ENCODE measurements at places on chromosomes 11 and 22. TPM values are rescaled to one million over a fixed set of nuclear protein-coding genes. Genes with fewer than 3 reads are reported as not detected.
A peak's percentile ranks its signal among the peaks of the same experiment; 100 is the strongest.

GRCh38 chr11:34331736-34332135 lies 26.1 kb downstream of the ABTB2 start:
- DNase-seq: no peak

DNA sequence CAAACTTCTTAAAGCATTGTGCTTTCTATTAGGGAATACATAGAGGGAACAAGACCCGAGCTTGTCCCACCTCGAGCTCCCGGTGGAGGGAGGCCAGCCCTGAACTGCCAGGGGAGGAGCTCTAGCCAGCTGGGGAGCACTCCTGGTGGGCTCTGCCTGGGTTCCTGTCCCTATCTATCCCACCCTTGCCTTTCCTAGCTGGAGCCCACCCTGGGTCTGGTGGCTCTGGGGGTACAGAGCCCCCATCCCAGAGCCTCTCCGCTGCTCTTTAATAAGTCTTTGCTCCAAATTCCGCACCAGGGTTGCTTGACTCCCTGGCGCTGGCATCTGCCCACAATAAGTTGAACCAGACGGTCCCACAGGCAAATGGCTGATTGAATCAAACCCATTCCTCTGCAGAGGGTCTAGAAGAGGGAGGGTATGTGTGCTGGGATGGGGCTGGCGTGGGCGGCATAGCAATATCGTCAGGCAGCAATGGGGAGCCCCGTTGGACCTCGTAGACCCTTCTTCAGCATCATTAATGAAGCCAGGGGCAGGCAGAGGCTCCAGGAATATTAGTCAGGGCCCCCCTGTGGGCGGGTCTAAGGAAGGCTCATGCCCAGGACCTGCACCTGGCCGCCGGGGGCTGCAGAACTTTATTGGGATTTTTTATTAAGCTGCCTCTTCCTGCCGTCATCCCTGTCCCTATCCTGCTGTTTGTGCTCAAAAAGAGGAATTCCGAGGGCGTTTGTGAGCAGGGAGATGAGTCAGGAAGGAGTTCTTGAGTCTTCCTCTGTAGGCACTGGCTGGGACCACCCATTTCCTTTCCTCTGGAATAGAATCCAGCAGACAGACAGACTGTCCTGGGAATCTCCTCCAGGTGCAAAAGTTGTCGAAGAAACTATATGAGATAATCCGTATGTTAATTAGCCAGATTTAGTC lies 38.5 kb upstream of the RIC3 start:
- no peak for DNase-seq

DNA sequence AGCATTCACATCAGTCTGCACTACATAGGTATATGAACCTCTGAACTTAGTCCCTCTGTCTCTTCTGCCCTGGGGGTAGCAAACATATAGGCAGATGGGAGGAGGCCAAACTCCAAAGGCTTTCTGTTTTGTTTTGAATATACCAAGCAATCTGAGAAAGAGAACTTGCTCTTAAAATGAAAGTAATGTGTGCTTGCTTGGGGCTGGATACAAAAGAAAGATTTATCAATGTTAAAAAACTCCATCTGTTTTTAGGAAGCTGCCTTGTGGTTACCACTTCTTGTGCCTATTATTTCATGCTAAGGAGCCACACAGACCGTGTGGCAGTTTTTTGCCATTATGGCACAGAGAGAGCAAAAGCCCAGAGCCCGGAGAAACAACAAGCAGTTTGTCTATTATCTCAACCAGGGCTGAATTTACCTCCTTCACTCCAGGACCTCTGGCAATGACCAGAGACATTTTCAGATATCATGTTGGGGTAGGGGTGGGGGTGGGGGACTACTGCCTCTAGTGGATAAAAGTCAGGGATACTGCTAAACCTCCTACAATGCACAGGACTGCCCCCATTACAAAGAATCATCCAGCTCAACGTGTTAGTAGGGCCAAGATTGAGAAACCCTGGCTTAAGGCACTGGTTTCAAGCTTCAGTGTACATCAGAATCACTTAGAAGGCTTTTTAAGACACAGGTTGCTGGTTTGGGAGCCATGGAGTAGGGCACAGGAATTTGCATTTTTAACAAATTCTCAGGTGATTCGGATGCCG lies 124.2 kb downstream of the APIP start:
- no peak for DNase-seq

DNA sequence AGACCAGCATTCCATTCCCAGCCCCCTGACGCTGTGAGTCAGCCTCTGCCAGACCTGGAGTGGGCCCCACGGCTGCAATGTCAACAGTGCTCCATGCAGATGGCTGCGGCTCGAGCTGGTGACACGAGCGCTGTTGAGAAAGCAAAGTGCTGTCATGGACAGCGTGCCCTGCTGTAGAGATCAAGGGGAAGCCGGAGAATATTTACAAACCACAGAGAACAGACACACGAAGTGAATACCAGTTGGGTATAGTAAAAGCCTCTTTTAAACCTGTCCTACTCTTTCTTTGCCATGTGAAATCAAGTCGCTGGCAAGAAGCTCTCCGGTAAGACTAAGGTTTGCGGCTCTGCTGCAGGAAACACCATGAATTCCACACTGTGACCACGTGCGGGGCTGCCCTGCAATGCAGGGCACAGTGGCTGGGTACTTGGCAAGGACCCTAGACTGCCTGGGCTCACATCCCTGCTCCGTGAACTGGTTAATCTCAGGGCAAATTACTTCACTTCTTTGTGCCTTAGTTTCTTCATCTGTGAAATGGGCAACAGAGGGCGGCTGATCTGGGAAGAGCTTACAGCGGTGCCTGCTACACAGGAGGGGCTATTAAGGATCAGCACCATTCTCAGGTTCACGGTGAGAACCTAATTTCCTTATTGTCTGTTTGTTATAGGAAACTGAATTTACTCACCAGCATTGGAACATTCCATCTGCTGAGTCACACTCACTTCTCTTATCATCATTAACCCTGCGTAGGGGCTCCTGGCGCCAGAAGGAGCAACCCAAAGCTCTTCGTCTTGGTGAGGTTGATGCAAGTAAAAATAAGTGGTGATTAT lies 27.8 kb upstream of the ELFN2 start:
- DNase-seq: no peak

DNA sequence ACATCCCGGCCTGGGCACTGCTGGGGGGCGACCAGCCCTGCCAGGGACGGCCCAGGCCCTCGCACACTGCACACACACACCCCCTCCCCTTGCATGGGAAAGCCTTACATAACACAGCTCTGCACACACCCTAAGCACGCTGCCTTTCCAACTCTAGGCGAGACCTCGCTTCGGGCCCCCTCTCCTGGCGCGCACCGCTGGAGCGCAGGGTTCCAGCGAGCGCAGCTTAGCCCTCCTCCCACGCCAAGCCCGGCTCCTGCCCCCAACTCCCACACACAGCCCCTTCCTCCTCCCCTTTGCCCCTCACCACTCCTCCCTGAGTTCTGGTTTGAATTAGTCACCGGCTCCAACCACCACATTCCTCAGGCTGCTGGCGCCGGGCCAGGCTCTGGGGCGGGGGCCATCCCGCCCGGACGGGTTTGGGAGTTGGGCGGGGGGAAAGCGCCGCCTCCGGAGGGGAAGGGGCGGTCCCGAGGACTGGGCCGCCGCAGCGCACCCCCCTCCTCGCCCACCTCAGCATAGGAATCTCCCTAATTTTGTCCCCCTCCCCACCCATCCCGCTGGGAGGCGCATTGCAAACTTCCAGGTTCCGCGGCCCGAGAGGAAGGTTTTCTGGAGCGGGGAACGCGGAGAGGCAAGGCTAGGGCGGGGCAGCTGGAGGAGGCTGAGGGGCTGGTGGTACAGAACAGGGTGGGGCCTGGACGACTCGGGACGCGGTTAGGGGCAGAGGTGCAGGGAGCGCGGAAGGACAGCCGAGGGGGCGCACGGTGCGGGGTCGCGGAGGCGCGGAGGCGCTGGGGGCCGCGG lies 966 bp downstream of the AHNAK start:
- DNase-seq: peak; percentile 97

DNA sequence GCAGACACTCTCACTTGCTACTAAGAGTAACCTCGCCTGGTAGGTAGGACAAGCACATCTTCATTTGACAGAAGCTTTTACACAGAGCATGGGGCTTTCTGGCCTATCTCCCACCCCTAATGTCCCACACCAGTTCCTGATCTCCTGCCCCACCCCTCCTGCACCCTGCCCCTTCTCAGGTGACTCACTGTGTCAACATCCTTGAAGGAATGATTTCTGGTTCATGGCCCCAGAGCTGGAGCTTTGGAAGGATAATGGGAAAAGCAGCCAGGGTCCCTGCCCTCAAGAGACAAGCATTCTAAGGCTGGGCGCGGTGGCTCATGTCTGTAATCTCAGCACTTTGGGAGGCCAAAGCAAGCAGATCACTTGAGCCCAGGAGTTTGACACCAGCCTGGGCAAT lies 47.2 kb downstream of the LRFN4 start:
- no peak for DNase-seq

DNA sequence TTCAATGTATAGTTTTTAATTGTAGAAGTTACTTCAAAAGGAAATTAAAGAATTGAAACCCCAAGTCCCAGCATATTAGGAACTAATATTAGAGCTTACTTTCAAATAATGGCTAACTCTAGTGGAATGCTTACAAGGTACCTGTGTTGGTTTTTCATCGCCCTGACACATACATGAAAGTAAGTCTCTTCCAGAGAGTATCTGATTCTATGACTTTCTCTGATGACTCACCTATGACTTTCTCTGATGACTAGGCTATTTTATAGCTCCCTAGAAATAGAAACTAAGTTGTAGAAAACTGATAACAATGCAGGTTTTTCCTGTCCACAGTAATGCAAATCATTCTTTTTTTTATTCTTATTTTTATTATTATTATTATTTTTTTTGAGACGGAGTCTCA lies 33.6 kb upstream of the MMP7 start:
- DNase-seq: no peak

DNA sequence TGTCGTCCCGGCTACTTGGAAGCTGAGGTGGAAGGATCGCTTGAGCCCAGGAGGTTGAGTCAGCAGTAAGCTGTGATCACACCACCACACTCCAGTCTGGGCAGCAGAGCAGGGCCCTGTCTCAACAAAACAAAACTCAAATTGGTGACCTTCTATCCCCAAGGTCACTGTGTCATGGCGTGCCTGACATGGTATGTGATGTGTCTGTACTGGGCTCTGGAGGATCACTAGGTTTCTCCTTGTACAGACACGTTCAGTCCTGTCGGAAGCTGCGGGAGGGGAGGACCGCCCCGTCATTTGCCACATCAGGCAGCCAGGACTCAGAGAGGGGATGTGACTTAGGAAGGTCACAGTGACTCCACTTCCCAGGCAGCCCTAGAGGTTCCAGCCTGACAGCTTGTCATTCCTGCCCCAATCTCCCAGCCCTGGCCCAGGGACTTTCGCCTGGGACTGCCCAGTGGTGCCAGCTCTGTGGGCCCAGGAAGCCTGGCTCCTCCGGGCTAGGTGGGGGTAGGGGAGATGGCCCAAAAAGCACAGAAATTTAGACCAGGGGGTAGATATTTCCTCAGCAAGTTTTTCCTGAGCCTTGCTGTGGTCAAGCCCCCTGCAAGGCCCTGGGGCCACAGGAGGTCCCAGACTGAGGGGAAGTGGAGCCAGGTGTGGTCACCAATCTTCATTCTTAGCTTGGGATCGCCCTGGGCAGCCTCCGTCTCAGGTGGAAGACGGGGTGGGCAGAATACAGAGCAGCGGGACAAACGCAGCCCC lies 53.2 kb downstream of the TRIOBP start:
- no peak for DNase-seq

GRCh38 chr11:88193278-88193677 lies 18.0 kb upstream of the RAB38 start:
- no peak for DNase-seq

DNA sequence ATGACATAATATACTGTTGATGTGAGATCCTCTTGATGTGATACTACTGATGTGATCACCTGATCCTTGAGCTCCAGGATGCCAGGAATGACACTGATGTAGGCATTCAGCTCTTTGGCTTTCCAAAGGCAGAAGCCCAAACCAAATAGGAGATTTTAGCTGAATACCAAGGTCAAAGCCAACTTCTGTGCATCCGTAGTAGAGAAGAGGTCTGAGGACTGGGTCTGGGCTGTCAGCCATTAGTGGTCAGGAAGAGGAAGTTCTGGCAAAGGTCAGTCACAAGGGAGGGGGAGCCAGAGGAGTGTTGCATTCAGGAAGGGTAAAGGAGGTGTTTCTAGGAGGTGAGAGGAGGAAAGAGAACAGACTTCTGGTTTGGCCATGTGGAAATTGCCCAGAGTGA lies 53.4 kb upstream of the PARVG start:
- DNase-seq: peak; percentile 41

DNA sequence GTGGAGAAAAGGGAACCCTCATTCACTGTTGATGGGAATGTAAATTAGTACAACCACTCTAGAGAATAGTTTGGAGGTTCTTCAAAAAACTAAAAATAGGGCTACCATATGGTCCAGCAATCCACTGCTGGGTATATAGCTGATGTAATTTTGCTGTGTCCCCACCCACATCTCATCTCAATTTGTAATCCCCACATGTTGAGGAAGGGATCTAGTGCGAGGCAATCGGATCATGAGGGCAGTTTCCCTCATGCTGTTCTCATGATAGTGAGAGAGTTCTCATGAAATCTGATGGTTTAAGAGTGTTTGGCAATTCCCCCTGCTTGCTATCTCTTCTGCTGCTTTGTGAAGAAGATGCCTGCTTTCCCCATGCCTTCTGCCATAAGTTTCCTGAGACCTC lies 17.1 kb upstream of the OR52M1 start:
- no peak for DNase-seq

The BACE1 gene
- polyA plus RNA-seq: 7.8 TPM

The DDX25 gene
- polyA plus RNA-seq: 0.01 TPM

The CRYBA4 gene
- not detected for polyA plus RNA-seq

The MS4A4A gene
- polyA plus RNA-seq: 8.9 TPM

The PRAME gene
- not detected for polyA plus RNA-seq

The ANGPTL5 gene
- polyA plus RNA-seq: 0.09 TPM

The TREH gene
- polyA plus RNA-seq: 0.83 TPM
